ENCODE measurements at places on chromosomes 2 and 18.

- DNase-seq, result no peak
These were observed 45.2 kb upstream of the NOSTRIN start for GRCh38 chr2:168757223-168757622.

GRCh38 chr2:240569998-240570530 lies 1.8 kb downstream of the RNPEPL1 start:
- no peak for DNase-seq

GRCh38 chr18:12005538-12006487 lies 24.5 kb downstream of the IMPA2 start:
- no peak for DNase-seq

GRCh38 chr18:27181726-27182125 lies 3.4 kb downstream of the CHST9 start:
- DNase-seq, result no peak

GRCh38 chr18:56709463-56709862 lies 58.3 kb downstream of the WDR7 start:
- DNase-seq, result no peak
